CMK (cell line): ENCODE measurements at places on chromosomes 2 and 18.

- no peak for DNase-seq
Measured at GRCh38 chr18:78586586-78586985, 393.0 kb upstream of the SALL3 start.

DNA sequence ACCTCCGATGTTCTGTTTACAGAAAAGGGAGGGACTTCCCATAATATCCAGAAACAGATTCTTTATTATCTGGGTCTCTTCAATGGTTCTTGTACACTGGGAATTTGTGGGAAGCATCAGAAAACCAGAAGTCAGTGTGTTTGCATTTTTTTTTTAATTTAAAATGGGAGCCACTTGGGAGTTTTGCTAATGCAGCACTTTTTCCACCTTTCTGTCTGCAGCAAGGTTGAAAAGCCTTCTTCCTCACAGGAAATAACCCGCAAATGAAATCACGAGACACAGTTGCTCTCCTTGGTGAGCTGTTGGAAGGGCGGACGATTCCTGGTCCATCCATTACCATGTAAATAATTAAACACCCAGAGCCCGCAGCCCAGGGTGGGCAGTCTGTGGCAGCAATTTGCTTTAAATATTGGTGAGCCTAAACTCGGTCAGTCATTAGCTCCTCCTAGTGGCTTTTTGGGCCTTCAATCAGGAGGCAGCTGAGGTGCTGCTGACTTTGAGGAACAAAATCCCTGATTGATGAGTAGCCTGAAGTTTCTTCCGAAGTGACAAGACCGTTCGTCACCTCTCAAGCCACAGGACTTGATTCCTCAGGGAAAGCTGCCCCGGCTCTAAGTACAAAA is 471.5 kb downstream of the EPHA4 start:
- no peak for DNase-seq

- DNase-seq: no peak
Measured at GRCh38 chr2:226327830-226328229, 471.8 kb downstream of the IRS1 start.

DNA sequence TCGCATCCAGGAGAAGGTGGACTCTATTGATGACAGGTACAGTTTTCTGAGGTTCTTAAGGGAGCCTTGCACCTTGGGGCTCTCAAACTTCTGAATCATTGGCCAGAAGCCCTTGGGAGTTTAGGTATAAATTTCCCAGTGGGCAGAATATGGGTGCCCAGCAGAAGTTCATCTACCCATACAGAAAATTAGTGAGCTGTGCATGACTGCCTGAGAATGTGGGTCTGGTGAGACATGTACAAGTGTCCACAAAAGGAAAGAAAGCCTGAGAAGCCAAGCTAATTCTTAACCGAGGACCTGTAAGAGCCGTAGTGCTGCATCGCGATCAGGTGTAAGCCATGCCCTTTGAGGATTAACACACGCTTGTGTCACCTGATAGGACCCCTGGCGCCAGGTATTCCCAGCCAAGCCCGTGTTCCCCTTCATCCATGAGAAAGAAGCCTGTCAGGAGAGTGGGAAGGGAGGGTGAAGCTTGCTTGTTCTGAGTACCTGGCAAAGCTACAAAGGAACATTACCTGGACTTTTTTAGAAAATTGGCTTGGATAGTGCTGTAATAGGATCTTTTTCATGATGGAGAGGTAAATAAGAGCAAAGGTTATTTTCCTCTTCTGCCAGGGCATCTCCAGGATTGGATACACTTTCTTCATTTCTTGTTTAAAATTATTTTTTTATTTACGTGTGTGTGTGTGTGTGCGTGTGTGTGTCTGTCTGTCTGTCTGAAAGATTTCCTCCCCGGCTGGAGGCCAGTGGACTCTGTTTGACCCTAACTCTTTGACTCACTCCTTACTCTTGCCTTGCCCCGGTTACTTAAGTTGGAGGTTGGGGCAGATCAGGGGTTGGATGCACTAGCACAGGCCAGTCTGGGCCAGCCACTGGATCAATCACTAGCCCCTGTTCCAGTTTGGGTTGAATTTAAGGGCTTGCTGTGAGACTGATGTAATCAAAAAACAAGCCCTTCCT is 90.4 kb upstream of the EML6 start:
- no peak for DNase-seq

- DNase-seq: no peak
Measured at GRCh38 chr2:47632754-47633153, 150.2 kb upstream of the MSH6 start.

DNA sequence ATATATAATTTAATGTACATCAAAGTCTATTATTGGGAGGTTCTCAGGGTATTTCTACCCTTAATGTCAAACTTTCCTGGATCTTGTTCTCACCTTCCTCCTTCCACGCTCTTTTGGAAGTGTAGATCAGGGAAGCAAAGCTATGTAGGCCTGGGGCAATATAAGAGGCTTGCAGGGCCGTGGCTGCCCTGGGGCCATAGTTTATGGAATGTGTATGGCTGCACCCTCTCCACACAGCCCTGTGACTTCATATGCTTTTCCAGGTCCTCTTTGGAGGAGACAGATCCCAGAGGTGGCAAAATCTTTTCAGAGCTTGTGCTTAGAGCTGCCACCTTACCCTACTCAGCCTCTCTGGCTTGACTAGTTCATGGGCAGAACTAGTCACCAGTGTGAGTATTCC is 82.9 kb downstream of the PLB1 start:
- no peak for DNase-seq

- no peak for DNase-seq
Measured at GRCh38 chr2:11872247-11872947, 126.0 kb downstream of the LPIN1 start.

GRCh38 chr18:73758446-73758845 is 389.2 kb downstream of the FBXO15 start:
- no peak for DNase-seq

DNA sequence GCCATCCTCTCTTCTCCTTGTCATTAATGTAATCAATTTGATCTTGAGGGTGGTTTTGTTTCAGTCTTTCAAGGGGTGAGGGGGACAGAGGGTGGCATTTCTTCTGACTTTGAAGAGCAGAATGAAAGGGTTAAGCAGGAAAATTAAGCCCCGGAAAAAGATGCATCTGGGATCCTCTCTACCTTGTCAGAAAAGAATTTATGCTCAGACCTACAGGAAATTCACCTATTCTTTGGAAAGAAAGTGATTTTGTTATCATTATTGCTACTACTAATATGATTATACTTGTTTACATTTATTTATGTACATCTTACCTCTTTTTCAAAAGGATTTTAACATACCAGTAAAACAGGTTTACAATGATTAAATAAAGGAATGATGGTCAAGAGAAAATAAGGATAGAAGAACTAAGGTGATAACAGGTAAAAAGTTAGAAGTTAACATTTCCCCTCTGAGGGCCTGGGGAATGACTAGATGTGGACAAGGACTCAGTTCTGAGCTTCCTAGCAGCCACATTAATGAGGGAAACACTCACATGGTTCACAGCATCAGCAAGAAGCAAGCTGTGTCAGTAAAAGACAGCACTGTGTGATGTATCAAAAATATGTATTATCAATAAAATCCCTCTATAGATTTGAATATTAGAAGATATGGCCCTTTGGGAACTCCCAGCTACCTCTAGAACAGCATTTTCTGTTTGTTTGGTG is 151.4 kb downstream of the MYCN start:
- DNase-seq: no peak

DNA sequence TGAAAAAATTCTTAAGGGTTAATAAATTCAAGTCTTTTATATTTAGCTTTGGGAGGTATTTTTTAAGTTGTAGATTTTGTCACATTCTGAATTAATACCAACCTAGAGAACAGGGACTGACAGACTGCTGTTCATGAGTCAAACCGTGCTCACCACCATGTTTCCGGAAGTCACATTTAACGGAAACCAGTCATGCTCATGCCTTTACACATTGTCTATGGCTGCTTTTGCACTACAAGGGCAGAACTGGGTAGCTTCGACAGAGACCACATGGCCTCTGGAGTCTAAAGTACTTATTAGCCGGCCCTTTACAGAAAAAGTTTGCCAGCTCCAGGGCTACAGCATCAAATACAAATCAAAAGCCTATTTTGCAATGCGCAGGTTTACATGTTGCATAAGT is 33.3 kb downstream of the LONRF2 start:
- DNase-seq: no peak

- DNase-seq: no peak
Measured at GRCh38 chr2:103327966-103328365, 566.1 kb downstream of the TMEM182 start.

DNA sequence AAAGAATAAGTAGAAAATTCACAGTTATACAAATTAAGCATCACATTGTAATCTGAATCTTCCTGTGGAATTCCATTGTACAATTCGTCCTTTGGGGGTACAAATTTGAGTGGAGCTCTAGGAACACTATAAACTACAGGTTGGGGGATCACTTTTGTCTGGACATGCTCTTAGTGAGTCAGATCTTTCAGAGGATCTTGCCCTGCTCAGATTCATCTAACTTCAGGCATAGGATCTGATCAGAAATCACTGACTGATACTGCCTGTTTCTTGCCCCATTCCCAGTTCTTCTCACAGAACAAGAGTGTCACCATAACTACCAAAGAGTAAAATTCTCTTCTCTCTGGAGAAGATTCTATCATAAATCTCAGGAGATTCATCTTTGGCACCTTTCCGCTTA is 10.7 kb upstream of the VSNL1 start:
- DNase-seq: no peak

- DNase-seq: no peak
Measured at GRCh38 chr18:31206787-31207381, 44.2 kb upstream of the DSC1 start.

DNA sequence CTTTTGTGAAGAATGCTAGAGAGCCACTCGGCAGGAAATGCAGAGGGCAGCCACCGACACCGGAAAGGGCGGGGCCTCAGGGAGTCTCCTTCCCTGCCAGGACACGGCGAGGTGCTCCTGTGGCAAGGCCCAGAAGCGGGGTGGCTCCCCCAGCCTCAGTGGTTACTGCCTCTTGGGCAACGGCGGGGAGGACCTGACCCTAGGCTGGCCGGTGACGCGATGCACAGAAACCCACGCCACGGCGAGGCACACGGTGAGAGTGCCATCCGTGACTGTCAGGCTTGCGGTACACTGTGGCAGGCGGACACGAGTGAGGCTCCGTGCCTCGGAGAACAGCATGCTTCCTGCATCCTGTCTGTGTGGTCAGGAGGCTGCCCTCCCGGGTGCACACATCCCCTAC is 47.8 kb downstream of the ZAP70 start:
- DNase-seq: peak; percentile 18

GRCh38 chr2:140586379-140586778 is 1544.4 kb downstream of the LRP1B start:
- no peak for DNase-seq

GRCh38 chr2:71716697-71717624 is 263.6 kb downstream of the DYSF start:
- DNase-seq: peak; percentile 32

DNA sequence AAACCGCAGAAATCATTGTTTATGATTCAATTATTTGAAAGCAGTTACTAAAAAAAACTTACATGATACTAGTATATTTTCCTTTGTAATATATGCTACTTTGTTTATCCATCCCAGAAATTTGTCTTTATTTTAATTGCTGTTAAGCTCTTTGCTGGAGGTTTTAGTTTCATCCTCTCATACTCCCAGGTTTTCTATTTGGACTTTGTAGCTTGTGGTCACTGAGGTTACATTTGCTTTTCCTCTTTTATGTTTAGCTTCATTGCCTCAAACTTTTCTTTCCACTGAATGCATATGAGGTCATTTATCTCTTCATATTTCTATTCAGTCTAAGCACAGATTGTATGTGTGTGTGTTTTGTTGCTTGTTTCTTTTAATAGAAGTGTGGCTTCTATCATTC is 89.9 kb downstream of the ERBB4 start:
- no peak for DNase-seq

- DNase-seq: no peak
Measured at GRCh38 chr2:11679486-11680181, 9.6 kb upstream of the NTSR2 start.

- DNase-seq: no peak
Measured at GRCh38 chr2:120436885-120437603, 91.1 kb downstream of the INHBB start.

DNA sequence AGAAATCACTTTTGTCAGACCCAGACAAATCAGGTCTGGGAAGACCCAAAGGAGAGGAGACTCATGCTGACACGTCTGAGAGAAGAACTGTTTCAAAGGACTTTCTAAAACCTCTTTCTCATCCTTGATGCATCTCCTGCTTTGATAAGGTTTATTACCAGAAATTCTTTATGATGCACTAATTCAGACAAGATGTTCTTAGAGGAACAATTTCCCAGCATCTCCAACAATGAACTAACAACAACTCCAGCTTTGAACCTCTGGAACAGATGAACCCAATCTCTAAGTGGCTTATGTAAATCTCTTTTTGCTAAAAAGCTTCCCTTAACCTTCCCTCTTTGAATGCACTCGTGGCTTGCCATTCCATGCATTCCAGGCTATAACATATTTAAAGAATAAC is 15.9 kb upstream of the SERPINB11 start:
- no peak for DNase-seq

GRCh38 chr2:240566203-240567136 is 1.8 kb upstream of the RNPEPL1 start:
- peak; percentile 89 for DNase-seq
